NCI-H1048 (cell line): ENCODE measurements at places on chromosomes 5 and 9.

- no peak for DNase-seq
These were observed 32.7 kb downstream of the ZNF366 start for GRCh38 chr5:72474516-72474915.

- DNase-seq, result no peak
These were observed 35.2 kb downstream of the ANP32B start for GRCh38 chr9:98018347-98018746.

DNA sequence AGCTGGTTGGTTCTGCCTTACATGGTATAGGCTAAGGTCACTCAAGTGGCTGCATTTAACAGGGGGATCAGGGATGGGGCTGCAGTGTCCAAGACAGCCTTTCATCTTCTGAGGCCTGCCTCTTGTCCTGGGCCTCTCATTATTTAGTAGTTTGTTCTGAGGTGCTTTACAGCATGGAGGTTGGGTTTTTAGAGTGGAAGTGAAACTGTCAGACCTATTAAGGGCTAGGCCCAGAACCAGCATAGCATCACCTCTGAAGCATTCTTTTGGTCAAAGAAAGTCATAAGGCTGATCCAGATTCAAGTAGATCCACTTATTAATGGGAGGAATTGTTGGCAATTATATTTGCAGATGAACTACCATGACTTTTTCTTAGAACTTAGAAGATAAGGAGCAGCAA lies 146.0 kb upstream of the NMUR2 start:
- DNase-seq, result no peak

GRCh38 chr9:105757496-105758251 lies 63.3 kb downstream of the TMEM38B start:
- no peak for DNase-seq

- no peak for DNase-seq
These were observed 459.4 kb upstream of the NMUR2 start for GRCh38 chr5:152864447-152864846.

DNA sequence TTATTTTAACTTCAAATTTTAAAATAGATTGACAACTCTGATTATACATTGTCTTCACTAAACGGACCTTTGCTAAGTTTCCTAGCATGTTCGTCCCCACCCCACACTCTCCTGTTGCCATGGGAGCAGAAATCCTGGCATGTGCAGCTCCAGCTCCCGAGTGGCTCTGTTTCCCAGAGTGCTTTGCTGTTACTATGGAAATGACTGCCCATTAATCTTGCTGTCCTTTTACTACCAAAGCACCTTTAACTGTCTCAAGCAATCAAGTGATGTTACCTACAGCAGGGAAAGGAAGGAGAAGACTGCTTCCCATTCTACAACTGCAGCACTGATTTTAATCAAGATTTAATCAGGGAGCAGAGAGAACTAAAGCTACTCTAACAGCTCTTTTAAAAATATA lies 212.0 kb upstream of the KIF2A start:
- DNase-seq, result no peak

GRCh38 chr9:17669206-17669605 lies 90.3 kb downstream of the SH3GL2 start:
- DNase-seq, result no peak

DNA sequence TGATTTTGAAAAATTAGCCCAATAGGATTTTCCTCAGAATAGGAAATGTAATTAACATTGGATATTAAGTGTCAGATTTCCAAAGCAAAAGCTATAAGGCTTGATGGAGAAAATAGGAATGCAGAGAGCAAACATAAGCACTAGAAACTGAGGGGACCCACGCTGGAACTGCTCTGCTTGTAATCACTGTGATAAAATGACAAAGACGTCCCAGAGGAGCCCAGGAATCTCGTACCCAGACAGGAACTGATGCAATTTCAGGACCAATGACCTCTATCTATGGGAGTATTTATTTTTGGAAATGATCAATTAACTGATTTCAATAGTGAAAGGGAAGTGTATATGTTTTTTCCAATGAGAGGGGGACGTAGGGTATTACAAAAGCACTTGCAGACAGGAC lies 714.5 kb upstream of the WWC1 start:
- no peak for DNase-seq

GRCh38 chr5:134142052-134142451 lies 27.6 kb downstream of the TCF7 start:
- no peak for DNase-seq

DNA sequence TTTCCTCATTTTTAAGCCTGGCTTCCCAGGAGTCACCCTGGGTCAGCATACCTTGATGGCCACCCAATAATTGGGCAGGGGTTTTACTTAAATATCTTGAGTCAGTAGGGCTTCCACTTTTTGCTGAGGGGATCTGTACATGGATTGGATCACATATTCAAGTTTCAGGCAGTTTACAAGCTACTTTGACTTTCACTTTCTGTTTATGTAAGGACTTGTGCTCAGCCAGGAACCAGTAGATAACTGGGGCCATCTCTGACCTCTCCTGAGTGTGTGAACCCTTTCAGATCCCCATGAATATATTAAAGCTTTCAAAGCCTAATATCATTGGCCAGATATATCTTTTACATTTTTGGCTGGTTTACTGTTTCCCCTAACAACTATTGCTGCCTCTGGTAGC lies 45.1 kb downstream of the SLCO6A1 start:
- DNase-seq, result no peak

DNA sequence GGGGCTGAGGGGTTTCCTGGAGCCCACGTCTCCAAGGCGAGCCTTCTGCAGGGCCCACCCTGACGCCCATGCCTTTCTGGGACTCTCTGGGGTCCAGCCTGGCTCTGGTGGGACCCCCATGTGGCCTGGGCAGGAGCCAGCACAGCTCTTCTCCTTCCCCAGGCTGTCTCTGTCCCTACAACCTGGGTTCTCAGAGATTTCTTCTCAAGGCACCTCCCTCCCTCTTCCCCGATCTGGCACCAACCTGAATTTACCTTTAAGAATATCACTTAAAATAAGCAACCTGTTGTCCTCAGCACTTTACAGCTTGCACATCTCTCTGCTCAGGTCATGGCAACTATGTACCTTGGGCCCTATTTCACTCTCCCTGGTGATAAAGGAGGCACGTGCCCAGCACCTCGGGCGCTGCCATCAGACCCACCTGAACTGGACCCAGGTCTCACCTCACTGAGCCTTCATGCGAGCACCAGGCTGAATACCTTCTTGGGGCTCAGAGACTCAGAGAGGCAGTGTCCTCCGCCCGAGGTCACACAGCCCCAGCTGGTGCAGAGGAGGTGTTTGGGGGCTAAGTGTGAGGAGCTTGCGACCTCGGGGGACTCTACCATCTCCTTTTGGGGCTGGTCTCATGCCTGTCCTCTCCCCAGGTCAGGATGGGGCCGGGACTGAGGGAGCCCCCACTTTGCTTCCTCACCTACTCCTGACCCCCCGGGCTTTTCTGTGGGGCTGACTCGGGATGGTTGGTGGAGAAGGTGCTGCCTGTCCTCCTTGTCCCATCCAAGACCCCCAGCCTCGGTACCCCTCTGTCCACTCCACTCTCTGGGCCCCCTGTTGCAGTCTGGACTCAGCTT lies 217.7 kb downstream of the C9orf50 start:
- DNase-seq, result no peak

GRCh38 chr5:140764177-140764973 lies 21.6 kb upstream of the PCDHA1 start:
- DNase-seq, result no peak

- DNase-seq, result no peak
These were observed 88.0 kb upstream of the FTMT start for GRCh38 chr5:121763665-121764064.

DNA sequence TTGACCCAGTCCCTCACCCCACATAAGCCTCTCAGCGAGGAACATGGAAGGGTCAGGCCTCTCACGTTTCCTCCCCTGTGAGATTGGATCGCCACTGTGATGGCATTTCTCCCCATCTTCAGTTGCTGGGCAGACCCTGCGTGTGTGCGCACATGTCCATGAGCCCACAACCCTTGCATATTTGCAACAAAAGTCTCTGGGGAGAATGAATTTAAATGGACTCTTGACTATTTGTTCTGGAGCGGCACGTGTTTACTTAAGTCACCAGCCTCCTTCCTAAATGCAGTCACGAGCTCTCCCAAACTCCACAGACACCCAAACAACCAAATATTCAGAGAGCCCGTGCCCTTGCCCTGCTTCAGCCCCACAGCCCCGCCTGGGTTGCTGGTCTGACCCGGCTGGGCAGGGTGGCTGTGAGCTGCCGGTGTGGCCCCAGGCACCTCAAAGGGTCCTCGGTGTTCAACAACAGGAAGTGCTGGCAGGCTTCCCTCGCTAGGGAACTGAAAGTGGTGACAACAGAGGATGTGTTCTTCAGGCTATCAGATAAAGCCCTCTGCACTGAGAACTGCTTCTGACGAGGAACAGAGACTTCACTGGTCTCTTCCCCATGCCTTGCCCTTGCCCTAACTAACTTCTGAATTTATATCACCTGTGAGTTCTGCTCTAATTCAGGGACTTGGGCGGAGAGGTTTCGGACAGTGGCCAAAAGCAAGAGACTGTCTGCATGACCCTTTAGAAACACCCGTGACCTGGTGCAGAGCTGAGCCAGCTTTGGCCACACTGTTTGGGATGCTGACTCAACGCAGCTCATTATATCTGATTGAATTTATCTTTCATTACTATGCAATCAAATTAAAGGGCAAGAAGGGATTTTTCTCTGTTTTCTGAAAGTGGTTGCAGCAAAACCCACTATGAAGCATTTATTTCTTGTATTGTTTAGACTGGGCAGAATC lies 19.2 kb upstream of the CD180 start:
- DNase-seq, result no peak

DNA sequence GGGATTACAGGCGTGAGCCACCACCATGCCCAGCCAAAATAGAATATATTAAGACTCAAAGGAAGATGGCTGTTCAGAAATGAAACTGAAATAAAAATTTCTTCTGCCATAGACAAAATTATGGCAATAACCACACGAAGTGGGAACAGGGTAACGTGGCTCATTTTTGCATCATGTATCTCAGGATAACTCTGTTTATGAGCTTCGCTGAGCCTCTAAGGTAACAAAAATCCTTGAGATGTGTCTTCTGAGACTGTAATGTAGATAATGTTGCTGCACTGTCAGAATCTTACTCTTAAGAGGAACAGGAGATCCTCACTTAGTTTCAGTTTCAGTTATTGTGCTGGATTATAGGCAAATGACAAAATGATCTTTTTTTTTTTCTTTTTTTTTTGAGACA lies 153.8 kb downstream of the GOLPH3 start:
- no peak for DNase-seq

DNA sequence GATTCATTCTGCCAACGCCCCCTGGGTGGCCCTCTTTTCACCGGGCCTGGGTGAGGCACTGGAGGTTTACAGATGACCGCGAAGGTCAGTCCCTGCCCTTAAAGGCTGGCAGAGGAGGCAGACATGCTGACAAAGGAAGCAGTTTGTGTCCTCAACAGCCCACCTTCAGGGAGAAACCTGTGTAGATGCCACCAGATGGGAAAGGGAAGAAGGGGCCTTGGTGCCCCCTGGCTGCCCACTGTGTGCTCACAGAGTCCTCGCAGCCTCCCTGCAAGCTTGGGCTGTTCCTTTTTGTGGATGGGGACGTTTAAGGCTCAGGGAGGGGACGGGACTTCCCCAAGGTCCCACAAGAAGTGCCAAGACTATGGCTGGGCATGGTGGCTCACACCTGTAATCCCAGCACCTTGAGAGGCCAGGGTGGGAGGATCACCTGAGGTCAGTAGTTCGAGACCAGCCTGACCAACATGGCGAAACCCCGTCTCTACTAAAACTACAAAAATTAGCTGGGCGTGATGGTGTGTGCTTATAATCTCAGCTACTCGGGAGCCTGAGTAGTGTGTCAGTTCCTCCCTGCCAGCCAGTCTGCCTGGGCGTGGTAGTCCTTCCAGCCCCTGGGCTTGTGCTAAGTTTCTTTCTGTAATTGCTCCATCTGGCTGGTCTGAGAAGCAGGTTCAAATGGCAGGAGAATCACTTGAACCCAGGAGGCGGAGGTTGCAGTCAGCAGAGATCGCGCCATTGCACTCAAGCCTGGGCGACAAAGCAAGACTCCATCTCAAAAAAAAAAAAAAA lies 36.2 kb downstream of the NEK6 start:
- DNase-seq, result no peak

GRCh38 chr9:37966412-37967013 lies 62.6 kb upstream of the SLC25A51 start:
- no peak for DNase-seq

- no peak for DNase-seq
These were observed 26.9 kb downstream of the NDST1 start for GRCh38 chr5:150534811-150535210.

- DNase-seq, result no peak
These were observed 145.5 kb downstream of the PAX5 start for GRCh38 chr9:36888551-36888950.

DNA sequence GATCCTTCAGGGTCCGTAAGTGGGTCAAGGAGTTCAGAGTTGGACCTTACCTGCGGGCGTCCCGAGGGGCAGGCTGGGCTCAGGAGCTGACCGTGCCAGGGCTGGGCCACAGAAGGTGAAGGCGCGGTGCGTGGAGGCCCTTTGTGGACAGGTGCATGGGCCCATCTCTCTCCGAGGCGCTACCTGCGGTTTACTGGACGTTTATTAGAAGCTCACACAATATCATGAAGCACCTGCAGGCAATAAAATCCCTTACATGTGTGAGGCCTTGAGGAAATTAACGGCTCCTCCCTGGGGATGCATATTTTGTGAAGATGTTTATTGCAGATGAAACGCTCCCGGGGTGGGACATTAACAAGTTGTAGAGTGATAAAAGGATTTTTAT lies 79.8 kb upstream of the LMX1B start:
- no peak for DNase-seq

GRCh38 chr5:180156141-180156540 lies 52.9 kb downstream of the RASGEF1C start:
- no peak for DNase-seq

DNA sequence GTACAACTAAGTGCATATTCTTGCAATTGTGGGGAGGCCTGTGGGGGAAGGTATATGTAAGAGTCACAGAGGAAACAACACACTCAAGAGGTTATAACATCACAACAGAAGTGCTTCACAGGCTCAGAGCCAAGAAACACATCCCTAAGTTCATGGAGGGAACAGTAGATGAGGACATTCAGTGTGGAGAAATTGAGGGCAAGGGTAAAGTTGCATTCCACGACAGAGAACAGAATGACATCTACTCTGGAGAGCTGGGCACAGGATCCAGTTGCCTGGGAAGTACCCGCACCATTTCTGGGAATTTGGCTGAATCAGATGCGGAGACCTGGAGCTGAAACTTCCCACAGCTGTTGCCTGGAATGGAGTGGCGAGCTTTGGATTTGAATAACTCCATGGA lies 197.2 kb downstream of the NXNL2 start:
- no peak for DNase-seq

DNA sequence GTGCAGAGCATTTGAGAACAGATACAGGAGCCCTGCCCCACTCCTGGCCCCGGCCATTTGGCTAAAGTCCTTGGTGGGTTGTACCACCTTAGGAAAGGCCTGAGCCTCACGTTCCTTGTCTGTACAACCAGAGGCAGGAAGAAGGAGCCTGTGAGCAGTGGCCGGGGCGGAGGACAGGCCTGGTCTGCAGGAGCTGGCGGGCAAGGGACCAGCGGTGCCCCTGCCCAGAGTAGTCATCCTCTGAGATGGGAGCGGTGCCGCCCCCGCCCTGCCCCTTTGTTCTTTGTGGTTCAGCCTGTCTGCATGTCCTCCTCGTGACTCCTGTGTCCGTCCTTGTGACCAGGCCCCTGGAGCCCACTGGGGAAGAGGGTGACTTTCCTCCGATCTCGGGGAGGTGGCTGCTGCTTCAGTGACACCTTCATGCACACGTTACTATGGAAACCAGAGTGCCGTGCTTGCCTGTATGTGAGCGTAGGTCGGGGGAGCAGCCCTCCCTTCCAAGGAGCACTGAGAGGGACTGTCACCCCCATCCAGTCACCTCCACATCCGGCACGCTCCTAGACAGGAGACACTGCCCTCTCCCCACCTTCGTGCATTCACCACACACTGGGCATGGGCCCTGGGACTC lies 42.9 kb downstream of the UNC5A start:
- no peak for DNase-seq

GRCh38 chr9:79603222-79603920 lies 31.6 kb downstream of the TLE4 start:
- no peak for DNase-seq
